ENCODE measurements at places on chromosomes 3 and 15. TPM values are rescaled to one million over a fixed set of nuclear protein-coding genes. Genes with fewer than 3 reads are reported as not detected.

ADGRG7 gene
- total RNA-seq: not detected

CACNA2D2 gene
- total RNA-seq: 0.80 TPM

LINGO1 gene
- not detected for total RNA-seq

NR2E3 gene
- not detected for total RNA-seq

PP2D1 gene
- total RNA-seq: not detected

RARB gene
- 0.80 TPM for total RNA-seq

DNA sequence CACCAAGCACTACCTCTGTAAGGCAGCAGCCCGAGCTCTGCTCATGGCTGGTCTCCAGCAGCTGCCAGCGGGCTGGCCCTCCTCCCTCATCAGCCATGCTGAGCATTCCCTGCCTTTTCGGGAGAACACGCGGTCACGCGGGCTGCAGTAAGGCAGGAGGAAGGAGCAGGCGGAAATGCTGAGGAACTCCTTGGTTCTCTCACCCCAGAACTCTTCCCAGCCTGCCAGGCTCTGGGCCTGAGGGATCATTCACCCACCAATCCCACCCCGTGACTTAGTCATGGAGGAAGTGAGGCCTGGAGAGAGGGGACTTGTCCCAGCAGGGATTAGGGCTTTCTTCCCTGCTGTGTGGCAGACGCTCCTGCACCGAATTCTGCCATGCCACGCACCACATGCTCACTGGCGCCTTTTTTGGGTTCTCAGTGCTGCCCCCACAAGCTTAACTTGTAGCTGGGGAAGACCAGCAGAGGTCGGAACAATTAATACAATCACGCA, 42.9 kb upstream of the RPL32 start:
- peak; percentile 48 for DNase-seq

- no peak for DNase-seq
Measured at GRCh38 chr3:130906374-130906995, 12.6 kb downstream of the ATP2C1 start.

DNA sequence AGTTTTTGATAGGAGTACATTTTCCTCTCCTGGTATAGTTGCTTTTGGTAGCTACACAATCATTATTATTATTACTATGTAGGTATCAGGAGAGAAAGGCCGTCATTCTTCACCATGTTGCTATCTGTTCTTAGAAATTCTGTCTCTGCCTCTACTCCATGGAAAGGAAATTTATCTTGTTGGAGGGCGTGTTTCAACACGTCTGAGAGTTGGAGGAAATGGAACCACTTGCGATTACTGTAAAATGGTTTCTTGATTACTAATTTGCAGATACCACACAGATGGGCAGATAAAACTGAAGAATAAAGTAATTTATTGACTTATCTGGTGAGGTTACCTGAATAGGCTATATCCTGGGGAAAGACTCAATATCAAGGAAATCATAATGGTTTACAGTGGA, 488.4 kb downstream of the NR2F2 start:
- DNase-seq: no peak

- no peak for DNase-seq
Measured at GRCh38 chr3:53137835-53138446, 7.7 kb upstream of the RFT1 start.

- no peak for DNase-seq
Measured at GRCh38 chr15:39084674-39085530, 496.0 kb upstream of the THBS1 start.

DNA sequence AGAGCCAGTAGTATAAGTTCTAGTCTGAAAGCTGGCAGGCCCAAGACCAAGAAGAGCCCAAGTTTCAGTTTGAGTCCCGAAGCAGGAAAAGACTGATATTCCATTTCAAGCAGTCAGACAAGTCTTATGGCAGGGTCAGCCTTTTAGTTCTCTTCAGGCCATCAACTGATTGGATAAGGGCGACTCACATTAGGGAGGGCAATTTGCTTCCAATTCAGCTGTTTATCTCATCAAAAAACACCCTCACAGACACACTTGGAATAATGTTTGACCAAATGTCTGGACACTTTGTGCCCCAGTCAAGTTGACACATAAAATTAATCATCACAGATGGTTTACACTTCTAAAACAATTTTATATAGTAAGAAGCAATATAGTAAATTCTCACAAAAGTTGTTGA, 69.7 kb downstream of the UBE2E2 start:
- DNase-seq: no peak

GRCh38 chr3:42139621-42140453, 48.7 kb downstream of the TRAK1 start:
- DNase-seq: no peak

- DNase-seq: no peak
Measured at GRCh38 chr3:46484388-46484787, 13.4 kb upstream of the RTP3 start.

GRCh38 chr3:41011854-41012253, 187.5 kb upstream of the CTNNB1 start:
- DNase-seq: no peak

DNA sequence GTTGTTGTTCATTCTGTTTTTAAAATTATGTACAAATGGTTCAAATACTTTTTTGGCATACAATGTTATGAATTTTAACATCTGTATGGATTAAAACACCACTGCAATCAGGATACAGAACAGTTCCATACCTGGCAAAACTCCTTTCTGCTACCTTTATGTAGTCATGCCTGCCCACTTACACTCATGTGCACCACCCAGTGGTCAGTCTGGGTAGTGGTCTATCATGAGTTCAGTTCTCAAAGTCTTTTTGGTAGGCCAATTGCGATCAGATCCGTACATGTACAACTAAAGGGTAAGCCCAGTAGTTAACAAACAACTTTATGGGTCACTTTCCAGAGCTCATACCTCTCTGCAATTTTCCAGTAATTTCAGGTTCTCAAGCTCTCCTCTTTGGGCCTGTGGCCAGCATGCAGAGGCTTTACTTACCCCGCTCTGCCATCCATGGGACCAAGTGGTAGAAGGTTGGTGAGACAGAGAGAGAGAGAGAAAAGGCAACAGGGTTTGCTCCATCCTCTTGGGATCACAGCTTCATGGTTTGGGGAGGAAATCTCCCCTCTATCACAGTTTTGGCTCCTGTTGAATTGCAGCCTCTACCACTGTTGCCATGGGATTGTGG, 63.9 kb upstream of the FAM98B start:
- DNase-seq: peak; percentile 55

GRCh38 chr3:122105626-122106025, 50.5 kb downstream of the CD86 start:
- peak; percentile 59 for DNase-seq

DNA sequence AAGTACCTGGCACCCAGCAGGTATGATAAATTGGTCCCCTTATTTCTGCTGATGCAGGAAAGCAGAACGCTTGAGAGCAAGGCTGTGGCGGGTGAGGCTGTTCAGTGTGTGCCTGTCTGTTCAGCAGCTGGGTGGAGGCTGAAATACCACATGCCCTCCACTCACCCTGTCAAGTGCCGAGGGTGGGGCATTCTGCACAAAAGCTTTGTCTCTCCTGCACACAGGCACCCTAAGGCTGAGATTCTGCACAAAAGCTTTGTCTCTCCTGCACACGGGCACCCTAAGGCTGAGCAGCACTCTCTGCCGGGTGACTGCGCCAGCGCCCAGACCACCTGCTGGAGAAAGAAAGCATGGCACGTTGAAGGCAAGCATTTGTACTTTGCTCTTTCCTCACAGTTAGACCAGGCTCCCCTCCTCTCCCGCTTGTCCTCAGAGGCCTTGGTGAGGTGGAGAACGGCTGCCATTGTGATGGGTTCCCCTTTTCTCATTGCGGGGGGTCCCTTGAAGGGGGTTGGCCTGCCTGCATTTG, 97.5 kb downstream of the BDH1 start:
- no peak for DNase-seq

DNA sequence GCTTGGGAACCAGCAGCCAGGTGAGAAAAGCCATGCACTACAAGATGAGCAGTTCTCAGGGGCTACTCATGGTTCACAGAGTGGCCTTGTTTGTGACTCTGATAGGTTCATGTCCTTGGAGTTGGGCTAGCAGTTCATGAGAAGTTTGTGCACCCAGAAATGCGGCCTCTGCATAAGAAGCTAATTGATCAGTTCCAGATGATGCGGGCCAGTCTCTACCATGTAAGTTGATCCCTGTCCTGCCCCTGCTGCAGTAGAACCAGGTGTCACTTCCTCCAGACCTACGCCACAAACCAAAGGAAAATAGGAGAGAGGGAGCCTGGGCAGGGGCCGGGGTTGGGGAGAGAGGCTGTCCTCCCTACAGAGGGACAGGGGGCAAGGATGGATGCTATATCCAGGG, 27.2 kb upstream of the MANF start:
- no peak for DNase-seq

DNA sequence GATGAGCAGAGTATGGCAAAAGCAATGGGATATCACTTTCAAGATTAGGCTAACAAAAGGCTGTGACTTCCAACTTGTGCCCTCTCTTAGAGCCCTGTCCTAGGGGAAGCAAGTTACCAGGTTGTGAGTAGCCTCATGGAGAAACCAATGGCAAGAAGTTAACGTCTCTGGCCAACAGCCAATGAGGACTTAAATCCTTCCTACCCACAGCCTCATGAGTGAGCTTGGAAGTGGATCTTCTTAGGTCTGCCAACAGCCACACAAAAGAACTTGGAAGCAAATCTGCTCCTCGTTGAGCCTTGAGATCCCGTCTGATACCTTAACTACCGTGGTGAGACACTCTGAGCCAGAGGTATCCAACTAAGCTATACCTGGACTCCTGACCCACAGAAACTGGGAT, 5.7 kb downstream of the NME9 start:
- no peak for DNase-seq

All from breast epithelium (tissue), 4 donors.